Large intestine (tissue), 12 donors: ENCODE measurements at places on chromosomes 6 and 20. TPM values are rescaled to one million over a fixed set of nuclear protein-coding genes. Genes with fewer than 3 reads are reported as not detected.

DNA sequence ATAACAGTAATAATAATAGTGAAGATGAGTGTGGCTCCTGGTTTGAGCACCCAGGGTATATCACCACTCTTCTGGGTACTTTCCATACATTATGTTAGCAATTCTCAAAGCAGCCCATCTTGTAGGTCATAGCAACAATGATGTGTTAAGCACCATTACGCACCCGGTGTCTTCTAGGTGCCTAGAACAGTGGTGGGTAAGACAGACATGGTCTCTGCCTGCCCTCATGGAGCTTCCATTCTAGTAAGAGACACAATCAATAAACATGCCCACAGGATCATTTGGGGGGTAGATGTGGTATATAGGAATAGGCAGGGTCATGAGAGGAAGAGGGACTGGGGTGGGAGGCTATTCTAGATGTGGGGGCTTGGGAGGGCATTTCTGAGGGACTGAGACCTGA lies 21.0 kb upstream of the OCSTAMP start:
- no peaks in the 10 kb centered on the region for H3K36me3 ChIP-seq
- H3K27me3 ChIP-seq = no peaks in the 10 kb centered on the region
- H3K4me1 ChIP-seq = no peaks in the 10 kb centered on the region
- no peak overlapping the region for H3K4me3 ChIP-seq
- DNase-seq = no peak

DNA sequence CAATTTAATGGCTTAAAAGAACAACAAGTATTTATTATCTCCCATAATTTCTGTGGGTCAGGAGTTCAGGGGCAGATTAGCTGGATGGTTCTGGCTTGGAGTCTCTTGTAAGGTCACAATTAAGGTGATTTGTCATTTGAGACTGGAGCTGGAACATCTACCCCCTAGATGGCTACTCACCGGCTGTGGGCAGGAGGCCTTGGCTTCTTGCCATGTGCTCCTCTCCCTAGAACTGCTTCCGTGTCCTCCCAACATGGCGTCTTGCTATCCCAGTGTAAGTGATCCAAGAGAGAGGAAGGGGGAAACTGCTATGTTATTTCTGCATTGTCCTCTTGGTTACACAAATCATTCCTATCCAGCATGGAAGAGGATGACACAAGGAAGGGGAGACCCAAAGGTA lies 210.2 kb upstream of the ECI2 start:
- peaks cover 4% of the 10 kb centered on the region for H3K27me3 ChIP-seq
- no peaks in the 10 kb centered on the region for H3K36me3 ChIP-seq
- DNase-seq = no peak
- H3K27ac ChIP-seq = no peak overlapping the region

GRCh38 chr20:17856837-17857605 lies 111.6 kb downstream of the SNX5 start:
- H3K4me3 ChIP-seq = no peak overlapping the region
- DNase-seq = no peak
- peak overlapping the region; percentile 77 for H3K27ac ChIP-seq
- no peaks in the 10 kb centered on the region for H3K27me3 ChIP-seq
- no peaks in the 10 kb centered on the region for H3K36me3 ChIP-seq
- H3K4me1 ChIP-seq = peaks cover 37% of the 10 kb centered on the region

DNA sequence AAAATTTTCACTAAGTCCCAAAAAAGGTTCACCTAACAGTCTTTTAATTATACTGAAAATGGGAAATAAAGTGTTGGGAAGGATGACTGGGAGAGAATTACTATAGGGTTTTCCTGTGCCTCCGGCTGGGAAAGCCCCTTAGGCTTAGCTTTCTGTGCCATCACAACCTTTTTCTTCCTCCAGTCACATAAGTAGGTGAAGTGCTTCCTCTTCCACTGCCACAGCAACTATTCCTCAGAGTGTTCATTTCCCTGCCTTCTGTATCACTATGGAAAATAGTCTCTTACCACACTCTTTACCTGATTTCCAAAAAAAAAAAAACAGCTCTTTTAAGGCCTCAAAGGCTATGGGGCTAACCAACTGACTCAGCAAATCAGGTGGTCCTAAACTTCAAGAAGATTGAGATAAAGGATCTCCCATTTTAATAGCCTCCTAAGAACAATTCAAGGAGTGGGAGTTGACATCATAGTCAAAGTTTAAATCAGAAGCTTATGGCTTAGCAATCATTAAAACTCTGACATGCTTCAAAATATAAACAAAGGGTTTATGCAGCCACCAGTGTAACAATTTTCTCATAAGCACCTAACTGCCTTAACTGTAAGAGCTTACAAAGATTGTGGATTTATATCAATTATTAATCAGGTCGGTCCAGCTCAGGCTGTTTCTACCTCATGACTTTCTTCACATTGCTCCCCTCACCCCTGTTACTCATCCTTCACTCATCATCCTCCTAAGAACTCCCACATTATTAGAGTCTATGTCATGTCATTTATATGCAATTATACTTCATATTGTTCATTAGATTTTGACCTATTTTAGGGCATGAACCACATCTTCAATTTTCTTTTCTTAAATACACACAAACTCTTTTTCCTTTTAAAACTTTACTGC lies 95.3 kb downstream of the RNGTT start:
- no peaks in the 10 kb centered on the region for H3K27me3 ChIP-seq
- no peak overlapping the region for H3K27ac ChIP-seq
- H3K36me3 ChIP-seq = no peaks in the 10 kb centered on the region

DNA sequence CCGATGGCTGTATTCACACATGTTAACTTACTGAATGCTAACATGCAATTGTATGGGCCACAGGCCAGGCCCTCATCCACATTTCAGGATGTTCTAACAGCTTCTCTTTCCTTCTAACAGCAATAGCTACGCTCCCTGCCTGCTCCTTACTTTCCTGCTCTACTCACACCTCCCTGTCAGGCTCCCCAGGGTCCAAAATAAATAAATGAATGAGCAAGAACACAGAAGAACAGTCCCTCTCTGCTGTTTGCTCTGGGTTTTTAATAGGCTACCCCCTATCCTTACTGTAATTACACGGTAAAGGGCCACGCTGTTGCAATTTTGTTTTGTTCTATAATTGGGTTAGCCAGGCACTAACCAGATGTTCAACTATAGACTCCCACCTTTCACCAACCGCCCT lies 135.6 kb downstream of the GMDS start:
- no peak overlapping the region for H3K4me3 ChIP-seq
- peaks cover 7% of the 10 kb centered on the region for H3K36me3 ChIP-seq
- H3K4me1 ChIP-seq = no peaks in the 10 kb centered on the region
- no peaks in the 10 kb centered on the region for H3K27me3 ChIP-seq

DNA sequence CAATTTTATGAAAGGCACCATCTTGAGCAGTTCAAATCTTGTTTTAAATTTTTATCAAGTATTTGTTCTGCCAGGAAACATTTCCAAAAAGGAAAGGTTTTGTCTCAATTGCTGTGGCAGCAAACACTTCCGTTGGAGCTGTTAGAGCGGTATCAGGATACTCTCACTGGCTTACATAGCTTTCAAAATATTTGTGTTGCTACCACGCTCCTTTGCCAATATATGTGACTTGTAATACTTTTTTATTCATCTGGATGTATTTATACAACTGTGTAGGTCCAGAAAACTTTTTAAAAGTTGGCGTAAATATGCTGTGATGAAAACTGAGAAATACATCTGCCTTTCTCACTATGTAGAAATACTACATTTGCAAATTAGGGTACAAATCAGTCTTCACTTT lies 37.8 kb upstream of the NHSL1 start:
- H3K27me3 ChIP-seq = no peaks in the 10 kb centered on the region
- no peak overlapping the region for H3K27ac ChIP-seq
- no peak overlapping the region for H3K4me3 ChIP-seq
- H3K36me3 ChIP-seq = no peaks in the 10 kb centered on the region

The POU3F2 gene
- polyA plus RNA-seq = 0.06 TPM

The SMOC2 gene
- 15.9 TPM for polyA plus RNA-seq

The KCNK5 gene
- polyA plus RNA-seq = 31.4 TPM
